Testis (tissue), 5 donors: ENCODE measurements at places on chromosomes 11 and 22. TPM values are rescaled to one million over a fixed set of nuclear protein-coding genes. Genes with fewer than 3 reads are reported as not detected.

The GRIK4 gene
- 2.6 TPM for total RNA-seq

The RAG1 gene
- total RNA-seq = 1.5 TPM

DNA sequence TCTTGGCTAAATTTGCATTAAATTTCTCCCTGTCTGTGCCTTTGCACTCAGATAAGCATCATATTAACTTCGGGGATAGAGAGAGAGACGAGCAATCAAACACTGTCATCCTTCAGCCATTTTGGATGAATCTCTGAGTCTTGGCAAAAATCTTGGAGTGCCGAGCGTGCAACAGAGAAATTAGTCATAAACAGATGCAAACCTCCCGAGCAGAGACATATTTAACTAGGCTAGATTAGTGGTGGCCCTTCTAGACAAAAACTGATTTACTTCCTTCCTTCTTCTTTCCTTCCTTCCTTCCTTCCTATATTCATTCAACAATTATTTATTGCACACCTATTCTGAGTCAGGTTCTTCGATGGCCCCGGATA, 114.4 kb upstream of the BLID start:
- no peak for DNase-seq

DNA sequence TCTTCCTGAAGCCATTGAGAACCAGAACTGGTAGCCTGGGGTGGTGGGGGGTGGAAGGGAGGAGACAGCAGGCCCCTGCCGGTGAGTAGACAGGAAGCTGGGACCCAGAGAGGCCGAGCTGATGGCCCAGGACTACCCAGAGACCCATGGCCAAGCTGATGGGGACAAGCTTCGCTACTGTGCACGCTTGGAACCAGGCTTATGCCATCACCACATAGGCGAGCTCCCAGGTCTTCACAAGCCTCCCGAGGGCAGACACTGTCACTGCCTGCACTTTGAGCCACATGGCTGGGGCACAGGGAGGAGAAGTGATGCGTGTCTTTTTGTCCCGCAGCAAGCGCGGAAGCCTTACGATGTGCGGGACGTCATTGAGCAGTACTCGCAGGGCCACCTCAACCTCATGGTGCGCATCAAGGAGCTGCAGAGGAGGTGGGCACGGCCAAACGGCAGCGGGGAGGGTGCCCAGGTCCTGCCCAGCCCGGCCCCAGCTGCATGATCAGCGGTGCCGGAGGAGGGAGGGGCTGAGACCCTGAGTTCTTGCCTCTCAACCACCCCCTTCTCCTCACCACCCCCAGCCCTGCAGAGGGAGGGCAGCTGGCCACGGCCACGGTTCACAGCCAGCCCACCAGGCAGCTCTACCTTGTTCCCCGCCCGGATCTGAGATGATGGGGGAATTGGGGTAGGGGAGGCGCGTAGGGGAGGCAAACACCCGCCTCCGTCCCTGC, 76.0 kb upstream of the KCNQ1OT1 start:
- peak; percentile 9 for DNase-seq

DNA sequence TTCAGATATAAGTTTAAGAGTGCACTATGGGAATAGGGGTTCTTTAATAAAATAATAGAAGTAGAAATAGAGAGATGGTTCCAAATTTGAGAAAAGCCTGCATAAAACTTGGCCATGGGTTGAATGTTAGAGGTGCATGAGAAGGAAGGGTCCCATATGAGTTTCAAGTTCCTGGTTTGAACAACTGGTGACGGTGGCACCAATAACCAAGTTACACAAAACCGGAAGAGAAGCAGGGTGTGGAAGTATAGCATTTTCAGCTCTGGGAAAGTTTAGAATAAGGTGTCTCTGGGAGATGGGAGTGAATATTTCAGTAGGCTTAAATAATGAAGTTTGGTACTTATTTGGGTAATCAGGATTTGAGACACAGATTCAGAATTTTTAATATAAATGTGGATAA, 2.4 kb downstream of the CASP1 start:
- no peak for DNase-seq

DNA sequence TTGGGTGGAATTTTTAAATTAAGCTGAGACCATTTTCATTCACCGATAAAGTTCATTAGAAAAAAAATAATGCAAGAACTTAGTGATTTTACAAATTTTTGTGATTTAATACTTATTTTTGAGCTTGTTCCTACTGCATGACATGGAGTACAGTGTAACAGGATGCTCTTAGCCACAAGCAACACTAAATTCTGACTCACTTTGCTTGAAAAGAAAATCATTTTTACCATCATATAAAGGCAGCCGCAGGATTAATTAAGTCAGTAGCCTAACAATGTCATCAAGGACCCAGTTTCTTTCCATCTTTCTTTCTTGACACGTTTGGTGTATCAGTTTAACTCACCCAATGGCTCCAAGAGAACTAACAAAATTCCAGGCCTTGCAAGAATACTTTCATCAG, 540.3 kb upstream of the LUZP2 start:
- no peak for DNase-seq

DNA sequence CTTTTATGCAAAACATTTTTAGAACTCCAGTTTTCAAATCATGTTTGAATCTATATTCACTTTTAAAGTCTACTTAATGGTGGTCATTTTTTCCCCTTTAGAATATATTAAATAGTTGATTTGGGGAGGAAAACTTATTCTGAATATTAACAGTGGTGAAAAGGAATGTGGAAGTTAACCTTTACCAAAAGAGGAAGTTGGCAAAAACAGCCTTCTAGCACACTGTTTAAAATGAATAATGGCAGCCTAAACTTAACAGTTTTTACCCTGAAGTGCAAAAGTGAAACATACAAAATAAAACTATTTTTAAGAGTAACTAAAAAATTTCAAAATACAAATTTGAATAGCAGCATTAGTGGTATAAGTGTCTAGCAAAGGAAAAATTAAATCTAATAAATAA, 86.4 kb downstream of the GRK3 start:
- no peak for DNase-seq
